ENCODE measurements at places on chromosomes 3 and 15.

DNA sequence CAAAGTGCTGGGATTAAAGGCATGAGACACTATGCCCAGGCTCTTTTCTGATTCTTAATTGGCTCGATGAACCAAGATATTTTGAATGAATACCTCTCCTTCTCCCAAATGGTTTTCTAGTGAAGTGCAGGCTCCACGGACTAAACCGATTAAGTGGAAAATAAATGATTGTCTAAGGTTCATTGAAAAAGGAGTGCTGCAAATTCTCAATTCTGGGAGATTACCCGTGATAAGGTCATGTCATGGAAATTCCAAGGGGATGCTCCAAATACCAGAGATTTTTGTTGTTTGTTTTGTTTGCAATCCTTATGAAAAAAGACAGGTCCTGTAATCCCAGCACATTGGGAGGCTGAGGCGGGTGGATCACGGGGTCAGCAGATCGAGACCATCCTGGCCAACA is 406.9 kb upstream of the TBL1XR1 start:
- no peak for DNase-seq

DNA sequence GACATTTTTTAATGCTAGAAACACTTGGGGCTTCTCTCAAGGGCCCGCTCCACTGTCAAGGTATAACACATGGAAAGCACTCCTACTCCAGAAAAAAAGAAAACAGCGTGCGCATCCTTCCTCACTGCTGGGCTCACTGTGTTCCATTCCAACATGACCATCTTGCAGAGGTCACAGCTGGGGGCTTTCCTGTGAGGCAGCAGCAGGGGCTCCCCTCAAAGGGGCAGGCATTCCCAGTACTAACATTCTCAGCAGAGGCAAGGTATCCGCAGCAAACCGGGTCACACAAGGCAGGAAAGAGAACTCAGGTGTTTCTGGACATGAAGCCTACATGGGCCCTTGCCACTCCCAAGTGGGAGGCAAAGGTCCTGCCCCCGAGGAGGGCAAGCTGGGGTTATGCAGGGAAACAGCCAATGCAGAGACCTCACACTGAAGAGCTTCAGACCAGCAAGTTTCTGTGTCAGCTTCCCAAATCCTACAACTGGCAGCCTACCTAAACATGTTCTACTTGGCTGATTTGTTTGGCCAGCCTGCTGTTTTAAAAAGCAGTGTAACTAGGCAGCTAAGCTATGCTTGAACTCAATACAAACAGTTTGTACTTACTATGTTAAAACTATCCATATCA is 6.4 kb downstream of the BDH1 start:
- no peak for DNase-seq

DNA sequence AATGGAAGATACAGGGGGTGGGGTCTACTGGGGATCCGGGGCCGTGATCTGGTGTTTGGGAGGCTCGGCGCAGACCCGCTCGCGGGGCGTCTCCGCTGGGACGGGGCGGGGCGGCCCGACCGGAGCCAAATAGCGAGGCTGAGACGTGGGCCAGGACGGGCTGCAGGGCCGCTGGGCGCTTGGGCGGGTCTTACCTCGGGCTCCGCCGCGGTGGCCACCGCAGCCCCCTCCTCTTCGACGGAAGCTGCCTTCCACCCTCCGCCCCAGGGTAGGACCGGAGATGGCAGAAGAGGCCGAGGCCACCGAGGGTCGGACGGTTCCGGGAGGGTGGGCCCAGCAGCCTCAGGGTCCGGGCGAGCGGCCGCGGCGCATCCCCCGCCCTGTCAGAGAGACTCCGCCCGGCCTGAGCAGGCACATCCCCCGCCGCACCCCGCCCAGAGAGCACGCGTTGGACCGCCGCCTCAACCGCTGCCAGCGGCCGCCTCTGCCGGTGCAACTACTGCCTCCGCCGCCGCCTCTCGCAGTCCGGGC is 399 bp downstream of the MYO9A start:
- DNase-seq, result peak; percentile 26

- no peak for DNase-seq
These were observed 24.5 kb upstream of the NR2C2 start for GRCh38 chr3:14922863-14923262.

- no peak for DNase-seq
These were observed 30.1 kb upstream of the MANF start for GRCh38 chr3:51354731-51355615.

GRCh38 chr3:13529196-13530112 is 19.5 kb upstream of the FBLN2 start:
- DNase-seq, result no peak

GRCh38 chr15:46409841-46410301 is 775.0 kb downstream of the SQOR start:
- DNase-seq, result no peak

DNA sequence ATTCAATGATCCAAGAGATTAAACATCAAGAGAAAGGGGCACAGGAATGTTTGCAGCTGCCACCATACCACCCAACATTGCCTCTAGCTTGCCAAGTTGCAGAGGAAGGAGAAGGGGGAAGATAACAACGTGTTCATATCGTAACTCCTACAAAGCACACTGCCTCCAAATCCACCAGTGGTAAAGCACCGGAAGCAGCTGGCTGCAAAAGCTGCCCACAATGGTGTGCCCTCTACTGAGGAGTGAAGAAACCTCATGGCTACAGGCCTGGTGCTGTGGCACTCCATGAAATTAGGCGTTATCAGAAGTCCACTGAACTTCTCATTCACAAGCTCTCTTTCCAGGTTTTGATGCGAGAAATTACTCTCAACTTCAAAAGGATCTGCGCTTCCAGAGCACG is 263.9 kb upstream of the STT3B start:
- no peak for DNase-seq

DNA sequence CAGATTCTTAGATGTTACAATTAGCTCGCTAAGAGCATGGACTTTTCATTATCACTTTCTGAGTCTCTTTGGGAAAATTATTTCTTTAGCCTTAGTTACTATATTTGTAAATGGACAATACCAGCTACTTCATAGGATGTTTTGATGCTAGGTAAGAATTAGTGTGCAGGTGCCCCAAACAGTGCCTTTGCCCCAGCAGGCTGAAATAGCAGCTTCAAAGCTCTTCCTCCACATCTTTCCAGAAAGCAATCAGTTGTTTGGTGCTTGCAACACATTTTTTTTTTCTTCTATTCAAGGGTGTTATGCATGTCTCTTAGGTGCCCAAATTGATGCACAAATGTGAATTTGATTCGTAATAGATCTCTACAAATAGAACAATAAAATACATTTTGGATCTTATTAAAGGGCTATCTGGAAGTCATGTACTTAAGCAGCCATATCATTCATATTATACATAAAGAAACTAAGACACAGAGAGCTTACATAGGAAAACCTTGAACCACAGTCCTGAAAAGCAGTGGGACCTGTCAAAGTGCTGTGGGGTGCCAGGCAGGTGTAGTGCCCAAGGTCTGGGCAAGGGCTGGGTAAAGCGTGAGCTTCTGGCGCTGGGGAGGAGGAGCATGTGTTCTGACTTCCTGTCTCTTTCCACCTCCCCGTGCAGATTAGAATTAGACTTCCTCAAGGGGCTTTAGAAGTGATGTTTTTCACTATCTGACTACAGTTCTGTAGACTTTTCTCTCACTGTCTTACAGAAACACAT is 62.9 kb downstream of the FNDC3B start:
- no peak for DNase-seq

DNA sequence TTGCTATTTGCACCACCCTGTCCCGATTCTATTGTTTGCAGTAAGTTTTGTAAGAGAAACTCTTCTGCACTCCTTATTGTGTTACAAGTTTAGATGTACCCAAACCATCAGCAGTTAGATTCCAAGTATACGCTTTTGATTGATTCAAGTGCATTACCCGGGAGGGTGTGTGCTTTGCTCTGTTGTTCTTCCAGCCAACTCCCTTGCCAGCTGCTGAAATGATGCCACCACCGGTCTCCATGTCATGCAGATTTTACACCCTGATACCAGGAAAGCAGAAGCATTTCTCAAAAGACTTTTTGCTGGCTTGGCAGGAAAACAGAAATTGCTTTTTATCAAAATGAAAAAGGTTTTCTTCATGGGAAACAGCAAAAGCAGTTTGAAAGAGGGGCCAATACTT is 1006.6 kb upstream of the CFAP20DC start:
- no peak for DNase-seq

- no peak for DNase-seq
These were observed 573 bp upstream of the DIS3L start for GRCh38 chr15:66292571-66293418.

- DNase-seq, result no peak
These were observed 27.5 kb downstream of the PLSCR5 start for GRCh38 chr3:146577662-146578061.

GRCh38 chr3:34053626-34054025 is 255.2 kb downstream of the PDCD6IP start:
- no peak for DNase-seq

DNA sequence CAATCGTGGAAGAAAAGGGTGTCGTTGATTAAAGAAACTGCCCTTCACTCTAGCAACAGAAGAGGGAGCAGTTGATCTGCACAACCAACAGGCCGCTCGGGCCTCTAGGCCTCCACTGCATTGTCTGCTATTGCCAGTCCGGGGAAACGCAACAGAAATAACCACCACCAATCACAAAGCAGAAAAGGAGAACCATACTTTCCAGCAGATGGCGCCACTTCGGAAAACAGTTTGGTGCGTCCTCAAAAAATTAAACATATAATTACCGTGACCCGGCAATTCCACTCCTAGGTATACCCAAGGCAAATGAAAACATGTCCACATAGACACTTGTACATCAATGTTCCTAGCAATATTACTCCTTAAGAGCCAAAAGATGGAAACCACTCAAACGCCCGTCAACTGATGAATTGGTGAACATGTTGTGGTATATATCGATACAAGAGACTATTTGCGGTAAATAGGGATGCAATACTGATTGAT is 154.1 kb downstream of the TJP1 start:
- no peak for DNase-seq

GRCh38 chr3:143171141-143171980 is 51.8 kb downstream of the CHST2 start:
- no peak for DNase-seq

DNA sequence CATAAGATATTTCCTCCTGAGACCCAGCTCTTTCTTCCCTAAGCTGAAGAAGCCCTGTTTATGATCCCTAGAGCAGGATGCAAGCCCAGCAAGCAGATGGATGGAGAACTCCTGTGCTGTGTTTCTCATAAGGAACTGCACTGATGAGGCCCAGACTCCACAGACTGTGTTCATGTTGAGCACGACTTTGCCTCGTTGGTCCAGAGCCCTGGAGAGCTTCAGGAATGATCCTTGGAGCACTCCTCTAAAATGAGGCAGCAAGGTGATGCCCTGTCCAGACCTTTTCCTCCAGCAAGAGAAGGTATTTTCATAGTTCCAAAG is 83.8 kb downstream of the MYLK start:
- DNase-seq, result no peak

DNA sequence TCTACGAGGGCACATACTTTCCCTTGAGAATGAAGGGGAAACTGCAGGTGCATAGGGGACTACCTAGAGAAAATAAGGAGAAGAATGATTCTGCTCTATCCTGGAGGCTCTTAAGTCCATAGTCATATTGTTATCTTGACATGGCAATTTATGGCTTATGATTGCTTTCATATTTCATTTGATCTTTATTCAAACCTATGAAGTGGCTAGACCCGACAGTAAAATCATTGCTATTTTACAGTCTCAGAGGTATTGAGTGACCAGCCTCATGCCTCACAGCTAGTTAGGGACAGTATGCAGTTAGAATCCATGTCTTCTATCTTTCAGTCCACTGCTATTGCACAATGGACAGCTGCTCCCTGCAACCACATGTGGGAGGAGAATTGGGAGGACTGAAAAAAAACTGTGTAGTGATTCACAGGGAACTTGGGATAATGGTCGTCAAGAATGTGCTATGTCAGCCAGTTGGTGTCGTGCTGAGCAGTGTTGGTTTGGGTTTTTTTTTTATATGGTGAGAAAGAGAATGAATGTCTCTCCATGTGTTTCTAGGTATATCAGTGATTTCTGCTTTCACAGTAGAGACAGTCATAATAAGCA is 63.2 kb upstream of the SPPL2A start:
- DNase-seq, result no peak

DNA sequence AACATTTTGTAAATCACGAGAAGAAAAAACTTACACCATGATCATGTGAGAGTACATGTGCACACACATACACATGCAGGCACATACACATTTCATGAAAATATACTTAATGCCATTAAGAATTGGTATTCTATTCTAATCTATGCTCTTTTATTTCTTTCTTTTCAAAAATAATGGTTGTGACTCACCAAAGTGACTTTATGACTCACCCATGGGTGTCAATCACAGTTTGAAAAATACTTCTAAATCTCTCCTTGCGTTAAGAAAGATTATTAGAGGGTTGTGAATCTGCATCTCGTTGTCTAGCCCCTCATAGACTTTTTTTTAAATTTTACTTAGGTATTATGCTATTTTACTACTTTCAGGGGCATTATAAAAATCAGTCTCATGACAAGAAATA is 254.2 kb downstream of the TUSC7 start:
- DNase-seq, result no peak

GRCh38 chr15:80034629-80035028 is 24.8 kb upstream of the ZFAND6 start:
- DNase-seq, result no peak

GRCh38 chr15:61809216-61809615 is 251.0 kb downstream of the VPS13C start:
- no peak for DNase-seq

DNA sequence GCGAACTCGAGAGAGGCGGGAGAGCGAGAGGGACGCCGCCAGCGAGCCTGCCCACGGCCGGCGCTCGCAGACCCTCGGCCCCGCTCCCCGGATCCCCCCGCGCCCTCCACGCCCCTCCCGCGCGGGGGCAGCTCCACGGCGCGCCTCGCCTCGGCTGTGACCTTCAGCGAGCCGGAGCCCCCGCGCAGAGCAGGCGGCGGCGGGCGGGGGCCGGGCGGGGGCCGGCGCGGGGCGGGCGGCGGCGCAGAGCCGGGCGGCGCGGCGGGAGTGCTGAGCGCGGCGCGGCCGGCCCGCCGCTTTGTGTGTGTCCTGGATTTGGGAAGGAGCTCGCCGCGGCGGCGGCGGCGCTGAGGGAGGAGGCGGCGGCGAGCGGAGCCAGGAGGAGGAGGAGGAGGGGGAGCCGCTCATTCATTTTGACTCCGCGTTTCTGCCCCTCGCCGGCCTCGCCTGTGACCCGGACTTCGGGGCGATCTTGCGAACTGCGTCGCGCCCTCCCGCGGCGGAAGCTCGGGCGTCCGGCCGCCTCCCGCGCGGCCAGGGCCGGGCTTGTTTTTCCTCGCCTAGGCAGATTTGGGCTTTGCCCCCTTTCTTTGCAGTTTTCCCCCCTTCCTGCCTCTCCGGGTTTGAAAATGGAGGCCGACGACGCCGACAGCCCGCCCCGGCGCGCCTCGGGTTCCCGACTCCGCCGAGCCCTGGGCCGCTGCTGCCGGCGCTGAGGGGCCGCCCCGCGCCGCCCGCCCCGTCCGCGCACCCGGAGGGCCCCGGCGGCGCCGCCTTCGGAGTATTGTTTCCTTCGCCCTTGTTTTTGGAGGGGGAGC is 524 bp downstream of the IGF1R start:
- DNase-seq, result no peak
